ENCODE measurements at places on chromosomes 3 and 15. TPM values are rescaled to one million over a fixed set of nuclear protein-coding genes. Genes with fewer than 3 reads are reported as not detected.
A peak's percentile ranks its signal among the peaks of the same experiment; 100 is the strongest.

DNA sequence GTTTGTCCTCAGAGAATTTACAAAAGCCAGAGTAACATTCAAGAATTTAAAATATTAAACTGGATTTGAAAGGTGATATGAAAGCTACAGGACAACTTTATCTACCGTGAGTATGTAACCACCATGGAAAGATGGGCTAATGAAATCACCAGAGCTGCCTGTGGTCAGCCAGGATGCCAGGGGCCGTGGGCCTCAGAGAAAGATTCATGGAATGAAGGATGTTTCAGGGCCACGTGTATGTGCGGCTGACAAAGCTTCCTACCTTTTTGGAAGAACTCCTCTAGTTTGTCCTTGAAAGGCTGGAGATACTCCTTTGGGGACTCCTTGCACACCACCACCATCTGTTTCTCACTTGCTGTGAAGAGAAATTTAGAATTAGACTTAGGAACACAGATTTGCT is 138.9 kb downstream of the GREM1 start:
- DNase-seq, result no peak

DNA sequence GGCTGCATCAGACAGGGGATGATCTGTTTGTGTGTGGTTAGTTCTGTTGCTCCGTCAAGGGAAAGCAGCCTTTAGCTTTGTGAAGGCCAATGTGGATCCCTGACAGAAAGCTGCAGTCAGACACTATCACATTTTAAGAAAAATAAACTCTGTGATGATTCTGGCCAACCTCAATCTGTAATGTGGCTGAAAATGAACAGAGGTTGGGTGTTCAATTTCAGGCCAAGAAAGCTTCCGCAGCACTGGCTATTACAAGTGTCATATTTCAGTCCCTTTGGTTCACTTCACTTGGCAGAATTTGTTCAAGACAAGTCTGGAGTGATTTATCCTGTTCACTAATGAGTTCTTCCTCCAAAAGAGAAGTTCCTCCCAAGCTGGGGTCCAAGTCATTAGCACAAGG is 571.8 kb upstream of the IL12A start:
- DNase-seq, result no peak

Gene EFHB
- 0.77 TPM for total RNA-seq

DNA sequence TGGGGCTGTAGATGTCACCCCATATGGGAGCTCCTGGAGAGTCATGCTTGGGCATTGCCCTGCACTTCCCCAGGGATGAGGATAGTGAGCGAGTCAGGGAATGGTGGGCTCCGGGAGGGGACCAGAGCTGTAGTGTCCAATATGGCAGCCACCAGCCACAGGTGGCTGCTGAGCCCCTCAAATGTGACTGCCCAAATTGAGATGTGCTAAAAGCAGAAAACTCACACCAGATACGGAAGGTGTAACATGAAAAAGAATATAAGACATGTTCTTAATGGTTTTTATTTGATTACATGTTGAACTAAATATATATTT is 31.7 kb downstream of the GRIP2 start:
- no peak for DNase-seq

Gene GDPGP1
- 6.4 TPM for total RNA-seq

GRCh38 chr15:65923264-65923663 is 54.0 kb downstream of the RAB11A start:
- DNase-seq, result no peak

Gene CCDC80
- total RNA-seq, result not detected

GRCh38 chr15:69606144-69606543 is 153.5 kb downstream of the RPLP1 start:
- no peak for DNase-seq

DNA sequence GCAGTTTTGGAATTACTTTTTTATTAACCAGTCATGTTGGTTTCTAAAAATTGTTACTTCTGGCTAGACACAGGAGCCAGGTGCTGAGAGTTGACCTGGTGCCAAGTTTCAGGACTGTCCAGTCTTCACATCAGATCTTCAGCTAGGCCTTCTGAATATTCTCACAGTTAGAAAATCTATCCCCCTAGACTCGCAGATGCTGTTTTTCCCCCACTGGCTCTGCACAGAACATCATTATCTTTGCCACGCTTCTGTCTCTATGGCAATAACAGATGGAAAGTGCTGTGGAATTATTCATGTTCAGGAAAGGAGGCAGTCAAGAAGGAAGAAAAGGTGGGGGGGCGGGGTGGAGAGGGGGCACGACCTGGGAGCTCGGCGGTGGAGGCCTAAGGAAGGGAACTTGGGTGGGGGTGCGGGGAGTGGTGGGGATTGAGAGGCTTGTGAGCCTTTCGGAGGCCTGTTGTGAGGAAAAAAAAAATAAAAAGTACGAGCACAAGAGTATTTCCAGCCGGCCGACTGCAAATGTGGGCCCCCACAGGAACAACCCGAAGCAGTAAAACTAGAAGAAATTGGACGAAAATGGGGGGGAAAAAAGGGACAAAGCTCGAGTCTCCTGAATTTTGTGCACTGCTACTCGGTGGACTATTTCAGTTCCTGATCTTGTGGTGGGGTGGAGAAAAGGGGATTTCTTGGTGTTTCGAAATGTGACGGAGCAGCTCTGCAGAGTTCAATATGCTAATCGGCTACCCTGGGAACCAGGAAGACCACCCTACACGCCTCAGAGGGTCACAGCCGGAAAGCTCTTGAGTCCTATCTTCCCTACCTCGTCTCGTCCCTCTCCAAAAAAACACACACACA is 1.5 kb upstream of the SKIL start:
- DNase-seq, result peak; percentile 35

DNA sequence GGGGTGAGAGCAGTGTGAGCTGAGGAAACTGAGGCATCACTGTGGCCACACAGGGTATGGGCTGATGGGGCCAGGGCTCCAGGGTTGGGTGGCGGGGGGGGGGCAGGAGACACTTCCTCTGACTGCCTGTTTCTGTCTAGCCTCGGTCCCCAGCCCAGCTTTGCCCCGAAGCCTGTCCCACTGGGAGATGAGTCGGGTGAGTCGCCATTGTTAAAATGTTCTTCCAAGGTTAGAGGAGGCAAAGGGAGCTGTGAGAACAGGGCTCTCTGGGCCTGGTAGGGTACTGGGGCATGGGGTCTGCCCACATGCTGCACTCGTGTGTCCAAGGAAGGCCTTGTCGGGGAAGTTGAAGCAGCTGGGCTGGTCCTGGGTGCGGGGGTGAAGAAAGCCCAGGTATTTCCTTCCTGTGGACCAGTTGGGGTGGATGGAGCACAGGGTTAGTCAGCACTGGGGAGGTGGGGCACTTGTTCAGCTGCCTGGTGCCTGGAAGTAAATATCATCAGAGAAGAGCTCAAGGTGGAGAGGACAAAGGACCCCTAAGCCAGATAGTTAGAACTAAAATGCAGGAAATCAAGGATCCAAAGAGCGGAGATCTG is 8.3 kb upstream of the JMJD7 start:
- DNase-seq, result no peak

GRCh38 chr3:182948305-182948704 is 32.0 kb downstream of the DCUN1D1 start:
- DNase-seq, result no peak

DNA sequence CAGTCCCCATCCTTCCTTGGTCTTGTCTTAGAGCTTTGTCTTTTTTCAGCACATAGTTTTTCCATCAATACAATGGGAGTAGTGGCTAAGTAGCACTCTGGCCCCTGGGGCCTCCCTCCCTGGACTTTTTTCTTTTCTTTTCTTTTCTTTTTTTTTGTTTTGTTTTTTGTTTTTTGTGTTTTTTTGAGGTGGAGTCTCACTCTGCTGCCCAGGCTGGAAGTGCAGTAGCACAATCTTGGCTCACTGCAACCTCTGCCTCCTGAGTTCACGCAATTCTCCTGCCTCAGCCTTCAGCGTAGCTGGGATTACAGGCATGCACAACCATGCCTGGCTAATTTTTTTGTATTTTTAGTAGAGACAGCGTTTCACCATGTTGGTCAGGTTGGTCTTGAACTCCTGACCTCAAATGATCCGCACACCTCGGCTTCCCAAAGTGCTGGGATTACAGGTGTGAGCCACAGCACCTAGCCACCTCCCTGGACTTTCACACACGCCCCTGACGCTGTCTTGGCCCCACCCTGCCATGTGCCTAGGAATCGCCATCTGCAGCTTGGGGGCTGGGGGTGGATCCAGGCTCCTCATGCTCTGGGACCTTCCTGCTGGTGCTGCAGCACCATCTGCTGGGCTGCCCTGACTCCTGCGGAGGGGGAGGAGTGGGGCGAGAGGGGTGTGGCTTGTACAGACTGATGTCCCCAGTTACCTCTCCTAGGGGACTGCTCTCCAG is 2.8 kb downstream of the C15orf39 start:
- peak; percentile 94 for DNase-seq

Gene KCTD6
- 5.6 TPM for total RNA-seq

GRCh38 chr3:174651951-174652350 is 207.2 kb upstream of the NAALADL2 start:
- DNase-seq, result no peak

DNA sequence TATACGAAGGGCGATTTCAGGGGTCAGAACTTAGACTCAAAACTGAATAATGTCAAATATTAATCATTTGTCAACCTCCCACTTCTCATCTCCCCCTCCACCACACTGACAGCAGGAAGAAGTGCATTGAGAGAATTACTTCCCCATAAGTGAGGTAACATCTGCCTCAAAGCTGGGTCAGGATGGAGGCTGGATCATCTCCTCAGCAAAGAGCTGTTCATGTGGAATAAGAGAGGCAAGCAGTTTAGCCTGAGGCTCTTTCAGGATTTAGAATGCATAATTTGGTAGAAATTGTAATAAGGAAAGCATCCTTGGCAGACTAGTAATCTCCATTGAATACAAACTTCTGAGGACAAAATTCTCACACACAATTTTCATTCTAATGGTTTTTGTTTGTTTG is 512.1 kb downstream of the ROBO1 start:
- DNase-seq, result no peak

GRCh38 chr3:9809239-9809614 is 835 bp upstream of the TTLL3 start:
- DNase-seq, result peak; percentile 39

GRCh38 chr3:129594409-129594808 is 12.1 kb downstream of the PLXND1 start:
- no peak for DNase-seq

Gene HRH1
- 0.34 TPM for total RNA-seq

GRCh38 chr3:140748903-140749302 is 71.0 kb downstream of the TRIM42 start:
- no peak for DNase-seq

Gene ARHGEF3
- 63.0 TPM for total RNA-seq

Measured in activated CD8-positive, alpha-beta T cell treated with anti-CD3 and anti-CD28 coated beads for 36 hours (primary cell).